Diencephalon (tissue), 1 donor: ENCODE measurements at places on chromosomes 6 and 20. TPM values are rescaled to one million over a fixed set of nuclear protein-coding genes. Genes with fewer than 3 reads are reported as not detected.

ALDH8A1 gene
- total RNA-seq: 3.7 TPM

SIGLEC1 gene
- 0.23 TPM for total RNA-seq

C4A gene
- total RNA-seq: 45.9 TPM

TSPO2 gene
- not detected for total RNA-seq
